H1 (cell line): ENCODE measurements at places on chromosomes 1 and 21.

DNA sequence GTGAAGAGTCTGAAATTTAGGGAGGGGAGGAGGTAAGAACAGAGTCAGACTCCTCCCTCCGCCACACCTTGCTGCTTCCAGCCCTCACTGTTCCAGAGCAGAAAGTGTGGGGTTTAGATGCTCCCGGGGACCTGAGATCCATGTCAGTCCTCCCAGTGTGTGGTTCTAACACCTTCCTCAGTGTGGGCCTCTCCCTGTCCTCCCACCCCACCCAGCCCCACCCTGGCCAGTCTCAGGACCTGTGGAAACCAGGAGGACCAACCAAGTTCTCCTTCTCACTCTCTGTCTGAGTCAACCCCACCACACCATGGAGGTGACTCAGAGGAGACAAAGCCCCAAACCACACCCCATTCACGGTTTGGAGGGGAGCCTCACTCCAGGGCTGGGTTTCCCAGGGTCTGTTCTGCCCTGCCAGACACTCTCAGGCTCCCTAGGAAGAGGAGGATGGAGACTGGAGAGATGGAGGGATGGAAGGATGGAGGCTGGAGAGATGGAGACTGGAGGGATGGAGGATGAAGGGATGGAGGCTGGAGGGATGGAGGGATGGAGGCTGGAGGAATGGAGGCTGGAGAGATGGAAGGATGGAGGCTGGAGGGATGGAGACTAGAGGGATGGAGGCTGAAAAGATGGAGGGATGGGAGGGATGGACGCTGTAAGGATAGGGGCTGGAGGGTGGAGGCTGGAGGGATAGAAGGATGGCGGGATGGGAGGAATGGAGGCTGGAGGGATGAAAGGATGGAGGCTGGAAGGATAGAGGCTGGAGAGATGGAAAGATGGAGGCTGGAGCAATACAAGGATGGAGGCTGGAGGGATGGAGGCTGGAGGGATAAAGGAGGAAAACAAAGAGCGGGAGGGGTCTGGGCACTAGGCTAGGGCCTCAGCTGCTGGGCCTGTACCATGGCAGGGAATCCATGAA lies 100.9 kb upstream of the RUNX3 start:
- H3K4me3 ChIP-seq: no peak overlapping the region
- no peaks in the 10 kb centered on the region for H3K36me3 ChIP-seq
- no peak for DNase-seq
- no peaks in the 10 kb centered on the region for H3K27me3 ChIP-seq
- peaks cover 9% of the 10 kb centered on the region for H3K4me1 ChIP-seq

DNA sequence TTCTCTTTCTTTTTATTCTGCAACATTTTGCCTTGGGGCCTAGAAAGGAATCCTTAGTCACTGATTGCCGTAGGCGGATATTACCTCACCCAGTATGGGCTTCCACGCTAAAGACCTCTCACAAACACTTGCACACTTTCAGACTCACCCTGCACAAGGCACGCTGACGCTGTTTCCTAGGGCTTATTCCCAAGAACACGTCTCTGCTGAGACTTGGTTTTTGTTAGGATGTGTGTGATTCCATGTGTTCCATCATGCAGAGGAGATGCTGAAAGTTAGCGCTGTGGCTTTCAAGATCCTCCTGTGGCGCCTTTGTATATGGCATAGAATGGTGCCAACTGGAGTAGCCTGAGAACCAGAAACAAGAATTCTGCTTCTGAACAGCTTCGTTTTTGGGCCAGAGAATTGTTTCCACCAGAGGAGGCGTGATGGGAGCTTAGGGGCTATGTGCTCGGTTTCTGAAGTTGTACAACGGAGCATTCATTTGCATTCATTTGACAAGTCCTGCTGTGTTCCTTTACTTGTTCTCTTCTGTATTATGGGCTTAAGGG lies 297.0 kb downstream of the DISC1 start:
- H3K36me3 ChIP-seq: no peaks in the 10 kb centered on the region
- H3K4me3 ChIP-seq: no peak overlapping the region

GRCh38 chr1:65147424-65148177 lies 402 bp upstream of the AK4 start:
- H3K4me1 ChIP-seq: peaks cover 9% of the 10 kb centered on the region
- no peak for DNase-seq
- H3K4me3 ChIP-seq: peak overlapping the region; percentile 63
- no peak overlapping the region for H3K27ac ChIP-seq

GRCh38 chr1:205301205-205301821 lies 20.2 kb downstream of the NUAK2 start:
- H3K27ac ChIP-seq: peak overlapping the region; percentile 98
- DNase-seq: peak; percentile 99
- peak overlapping the region; percentile 43 for H3K4me3 ChIP-seq
- H3K27me3 ChIP-seq: no peaks in the 10 kb centered on the region; the same call in 1 of the 2 replicates
- peaks cover 44% of the 10 kb centered on the region for H3K36me3 ChIP-seq
- H3K4me1 ChIP-seq: peaks cover 21% of the 10 kb centered on the region

DNA sequence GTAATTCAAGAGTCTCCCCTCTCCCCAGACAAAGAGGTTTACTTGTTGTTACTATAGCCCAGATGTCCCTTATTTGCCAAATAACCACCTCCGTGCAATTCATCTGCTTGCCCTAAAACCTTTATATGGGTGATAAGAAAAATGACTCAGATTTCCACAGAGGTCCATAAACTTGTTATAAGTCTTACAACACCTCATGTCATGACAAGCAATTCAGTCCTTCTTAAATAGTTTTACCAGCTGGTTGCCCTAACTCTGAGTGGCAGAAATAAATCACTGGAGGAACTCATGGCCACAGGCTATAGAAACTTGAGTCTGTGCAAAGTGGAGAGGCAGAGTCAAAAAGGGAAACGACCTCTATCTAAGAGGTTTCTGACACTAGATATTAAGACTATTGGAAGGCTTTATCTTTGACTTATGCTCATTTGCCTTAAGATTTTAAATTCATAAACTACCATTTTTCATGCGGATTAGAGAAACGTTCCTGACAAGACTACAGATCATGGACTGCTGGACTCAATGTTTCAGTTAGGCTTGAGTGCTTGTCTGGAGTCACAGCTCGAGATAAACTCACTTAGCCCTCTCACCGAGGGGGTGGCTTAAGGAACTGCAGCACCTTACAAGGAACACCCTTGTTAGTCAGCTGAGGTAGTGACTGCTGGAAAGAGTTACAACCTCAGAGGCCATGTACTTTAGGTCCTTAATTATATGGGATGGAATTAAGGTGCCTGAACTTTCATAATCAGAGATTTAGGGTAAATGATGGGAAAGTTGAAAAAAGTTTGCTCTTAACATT lies 662.5 kb upstream of the USP24 start:
- no peak for DNase-seq
- H3K27ac ChIP-seq: no peak overlapping the region
- H3K36me3 ChIP-seq: no peaks in the 10 kb centered on the region
- H3K4me3 ChIP-seq: no peak overlapping the region
- H3K27me3 ChIP-seq: no peaks in the 10 kb centered on the region

DNA sequence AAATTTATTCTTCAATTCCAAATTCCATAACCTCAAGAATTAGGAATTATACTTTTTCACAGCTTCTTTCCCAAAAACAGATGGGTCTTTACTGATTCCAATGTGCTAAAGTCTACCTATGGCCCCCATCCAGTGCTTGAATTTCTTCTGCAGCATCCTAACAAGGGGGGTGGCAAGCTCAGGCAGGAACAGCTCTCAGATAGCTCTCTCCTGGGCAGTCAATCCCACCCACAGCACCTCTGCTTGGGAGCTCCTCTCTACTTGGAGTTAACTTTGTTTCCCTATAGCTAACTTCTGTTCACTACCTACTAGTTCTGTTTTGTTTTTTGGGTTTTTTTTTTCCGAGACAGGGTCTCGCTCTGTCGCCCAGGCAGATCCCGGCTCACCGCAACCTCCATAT lies 12.1 kb downstream of the RBBP5 start:
- no peak overlapping the region for H3K27ac ChIP-seq
- no peak overlapping the region for H3K4me3 ChIP-seq
- no peak for DNase-seq
- H3K27me3 ChIP-seq: no peaks in the 10 kb centered on the region

DNA sequence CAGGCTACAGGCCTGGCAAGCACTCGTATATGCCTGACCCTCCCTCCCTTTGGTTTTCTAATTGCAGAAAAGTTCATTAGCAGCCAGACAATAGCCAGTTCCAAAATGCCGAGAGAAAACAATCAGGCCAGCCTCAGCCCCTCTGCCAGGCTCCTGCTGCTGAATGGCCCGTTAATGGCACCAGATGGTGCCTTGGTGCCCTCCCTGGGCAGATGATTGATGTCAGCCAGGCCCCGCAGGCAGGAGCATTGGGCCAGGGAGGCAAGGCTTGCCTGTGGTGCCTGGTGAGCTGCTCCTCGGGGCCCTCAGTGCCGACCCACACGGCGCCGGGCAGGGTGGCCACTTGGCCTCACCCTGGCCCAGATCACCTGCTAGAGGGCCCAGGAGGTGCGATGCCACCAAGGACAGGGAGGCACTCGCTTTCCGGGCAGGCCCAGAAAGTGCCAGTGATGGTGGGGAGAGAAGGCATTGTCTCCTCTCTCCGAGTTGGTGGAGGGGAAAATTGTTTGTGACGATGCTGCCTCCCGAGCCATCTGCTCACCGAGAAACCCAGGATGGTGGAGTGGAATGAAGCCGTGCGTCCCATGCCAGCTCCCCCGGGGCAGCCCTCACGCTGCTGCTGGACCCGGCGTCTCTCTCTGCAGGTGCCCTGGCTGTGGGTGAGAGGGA lies 28.1 kb downstream of the QSOX1 start:
- DNase-seq: no peak
- H3K27ac ChIP-seq: no peak overlapping the region
- no peaks in the 10 kb centered on the region for H3K27me3 ChIP-seq
- H3K4me1 ChIP-seq: no peaks in the 10 kb centered on the region

DNA sequence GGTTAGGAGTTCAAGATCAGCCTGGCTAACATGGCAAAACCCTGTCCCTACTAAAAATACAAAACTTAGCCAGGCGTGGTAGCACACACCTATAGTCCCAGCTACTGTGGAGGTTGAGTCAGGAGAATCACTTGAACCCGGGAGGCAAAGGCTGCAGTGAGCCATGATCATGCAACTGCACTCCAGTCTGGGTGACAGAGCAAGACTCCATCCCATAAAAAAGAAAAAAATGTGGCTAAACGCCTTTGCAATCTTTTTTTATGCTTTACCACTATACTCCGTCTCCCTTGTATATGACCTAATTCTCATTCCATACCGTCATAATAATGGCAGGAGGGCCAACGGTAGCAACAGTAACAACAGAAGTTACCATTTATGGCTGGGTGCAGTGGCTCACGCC lies 109.5 kb downstream of the ASH1L start:
- no peak overlapping the region for H3K4me3 ChIP-seq
- no peaks in the 10 kb centered on the region for H3K36me3 ChIP-seq
- DNase-seq: no peak
- H3K27ac ChIP-seq: no peak overlapping the region
- no peaks in the 10 kb centered on the region for H3K27me3 ChIP-seq

DNA sequence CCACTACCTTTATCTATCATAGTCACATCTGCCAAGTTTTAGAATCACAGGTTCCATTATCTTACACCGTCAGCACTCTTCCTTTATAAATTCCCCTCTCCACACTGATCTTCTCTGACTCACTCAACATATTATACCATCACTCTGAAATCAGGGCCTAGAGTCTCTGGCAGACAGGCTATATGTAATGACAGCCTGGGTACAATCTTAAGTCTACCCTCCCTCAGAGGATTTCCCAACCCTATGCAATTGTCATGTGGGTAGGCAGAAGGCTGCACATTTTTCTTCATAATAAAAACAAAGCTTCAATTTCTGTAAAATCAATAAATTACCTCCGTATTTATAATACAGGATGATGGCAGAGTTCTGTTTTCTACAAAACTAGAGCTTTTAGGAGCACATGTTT lies 138.0 kb downstream of the RERE start:
- no peaks in the 10 kb centered on the region for H3K36me3 ChIP-seq
- no peak overlapping the region for H3K27ac ChIP-seq
- H3K4me3 ChIP-seq: no peak overlapping the region
- no peaks in the 10 kb centered on the region for H3K27me3 ChIP-seq
- no peak for DNase-seq

DNA sequence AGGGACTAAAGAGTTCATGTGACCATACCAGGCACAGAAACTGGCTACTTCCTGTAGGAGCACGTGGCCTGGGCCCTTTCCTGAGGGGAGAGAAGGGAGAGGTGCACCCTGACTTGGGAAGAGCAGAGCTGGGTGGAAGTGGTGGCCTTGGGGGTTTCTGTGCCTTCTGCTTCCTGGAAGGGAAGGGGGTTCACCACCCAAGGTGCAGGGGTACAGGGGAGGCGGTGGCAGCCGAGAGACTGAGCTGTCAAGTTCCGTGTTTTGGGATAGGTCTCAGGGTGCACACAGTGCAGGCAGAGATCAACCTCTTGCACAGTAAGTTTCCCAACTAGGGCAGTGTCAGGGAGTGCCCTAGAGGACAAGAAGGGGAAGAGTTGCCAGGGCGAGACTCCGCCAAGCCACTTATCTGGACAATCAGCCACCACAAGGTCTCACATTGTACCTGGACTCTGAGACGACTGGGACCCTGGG lies 10.1 kb downstream of the HECTD3 start:
- no peaks in the 10 kb centered on the region for H3K27me3 ChIP-seq
- DNase-seq: no peak
- H3K4me1 ChIP-seq: no peaks in the 10 kb centered on the region
- no peak overlapping the region for H3K4me3 ChIP-seq
- no peak overlapping the region for H3K27ac ChIP-seq

GRCh38 chr1:3370856-3371703 lies 83.4 kb upstream of the ARHGEF16 start:
- no peaks in the 10 kb centered on the region for H3K27me3 ChIP-seq
- no peak overlapping the region for H3K27ac ChIP-seq
- DNase-seq: no peak
- H3K4me1 ChIP-seq: peaks cover 3% of the 10 kb centered on the region

DNA sequence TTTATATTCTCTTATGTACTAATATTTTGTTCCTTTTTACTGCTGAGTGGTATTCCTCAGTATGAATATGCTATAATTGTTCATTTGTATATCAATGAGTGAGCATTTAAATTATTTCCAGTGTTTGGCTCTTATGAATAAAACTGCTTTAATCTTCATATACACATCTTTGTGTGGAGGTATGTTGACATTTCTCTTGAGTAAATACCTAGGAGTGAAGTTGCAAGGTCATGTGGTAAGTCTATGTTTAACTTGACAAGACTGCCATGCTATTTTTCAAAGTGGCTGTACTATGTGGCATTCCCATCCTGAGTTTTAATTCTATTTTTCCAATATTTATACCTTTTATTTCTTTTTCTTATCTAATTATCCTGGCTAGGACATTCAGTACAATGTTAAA lies 124.2 kb downstream of the ADSS2 start:
- no peaks in the 10 kb centered on the region for H3K27me3 ChIP-seq
- no peaks in the 10 kb centered on the region for H3K4me1 ChIP-seq
- no peaks in the 10 kb centered on the region for H3K36me3 ChIP-seq
- DNase-seq: no peak
